Gastroesophageal sphincter (tissue), 4 donors: ENCODE measurements at places on chromosomes 13 and 19. TPM values are rescaled to one million over a fixed set of nuclear protein-coding genes. Genes with fewer than 3 reads are reported as not detected.

- no peak for ATAC-seq
Measured at GRCh38 chr13:20969182-20969581, 66.6 kb upstream of the XPO4 start.

DNA sequence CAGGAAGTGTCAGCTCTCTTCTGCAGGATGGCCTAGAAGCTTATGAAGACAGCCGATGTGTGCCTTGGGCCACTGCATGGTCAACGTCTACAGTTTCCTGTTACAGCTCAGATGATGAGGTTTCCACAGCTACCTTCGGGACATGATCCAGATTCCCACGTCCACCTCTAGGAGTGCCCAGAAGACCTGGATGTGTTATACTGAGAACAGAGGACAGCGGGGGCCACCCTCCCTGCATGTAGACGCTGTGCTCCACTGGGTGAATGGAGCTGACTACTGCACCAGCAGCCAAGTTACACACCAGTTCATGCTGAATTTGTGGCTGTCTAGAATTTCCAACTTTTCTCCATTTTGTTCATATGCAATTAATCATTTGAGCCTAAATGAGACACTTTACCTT, 78.5 kb upstream of the MTIF3 start:
- no peak for ATAC-seq

DNA sequence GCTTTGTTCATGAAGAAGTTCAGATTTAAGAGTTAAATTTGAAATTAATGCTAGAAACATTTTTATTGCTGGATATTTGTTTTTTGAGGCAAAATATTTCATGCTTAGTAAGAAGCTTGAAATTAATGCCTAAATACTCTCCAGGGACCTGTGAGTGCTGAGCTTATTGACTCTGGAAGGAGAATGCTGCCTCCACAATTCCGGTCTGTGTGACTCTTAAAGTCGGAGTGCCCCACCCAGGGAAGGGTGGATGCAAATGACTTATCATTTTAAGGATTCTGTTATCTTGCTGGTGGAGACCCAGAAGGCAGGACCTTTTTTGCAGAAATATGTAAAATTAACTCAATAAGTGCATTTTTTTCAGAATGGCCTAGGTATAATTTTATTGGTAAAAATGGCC, 143.8 kb upstream of the RXFP2 start:
- ATAC-seq: no peak

DNA sequence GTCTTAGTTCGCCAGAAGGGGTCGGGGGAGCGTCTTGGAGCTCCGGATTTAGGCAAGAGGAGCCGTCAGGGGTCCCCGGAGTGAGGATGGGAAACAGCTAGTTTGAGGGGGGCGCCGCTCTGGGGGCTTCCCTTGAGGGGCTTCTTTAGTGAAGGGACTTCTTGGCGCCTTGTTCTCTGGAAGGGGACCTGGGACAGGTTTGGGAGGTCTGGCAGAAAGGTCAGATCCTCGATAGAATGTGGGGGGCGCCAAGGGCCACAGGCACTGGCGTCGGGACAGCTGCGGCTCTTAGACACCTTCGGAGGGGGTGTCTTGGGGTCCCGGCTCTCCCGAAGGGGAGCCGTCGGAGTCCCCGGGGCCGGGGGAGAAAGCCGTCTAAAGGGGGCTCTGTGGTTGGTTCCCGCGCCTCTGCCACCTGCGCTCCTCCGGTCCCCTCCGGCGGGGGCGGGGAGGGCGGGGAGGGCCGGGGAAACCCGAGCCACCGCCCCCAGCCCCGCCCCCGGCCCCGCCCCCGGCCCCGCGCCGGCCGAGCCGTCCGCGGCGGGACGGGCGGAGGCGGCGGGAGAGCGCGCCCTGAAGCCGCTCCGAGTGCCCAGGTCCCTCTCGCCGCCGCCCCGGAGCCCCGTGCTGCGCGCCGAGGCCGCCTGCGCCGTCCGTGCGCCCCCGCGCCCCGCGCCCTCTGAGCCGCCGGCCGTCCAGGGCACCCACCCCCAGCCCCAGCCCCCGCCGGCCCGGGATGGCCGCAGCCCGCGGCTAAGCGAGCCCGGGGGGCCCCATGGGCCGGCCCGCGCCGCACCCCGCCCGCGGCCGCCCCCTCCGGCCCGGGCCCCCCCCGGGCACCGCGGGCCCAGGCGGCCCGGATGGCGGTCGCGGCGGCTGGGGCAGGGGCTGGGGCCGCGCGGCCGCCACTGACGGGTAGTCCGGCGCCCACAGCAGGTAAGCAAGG, at the start of gene NRTN:
TSS of gene NRTN (plus strand) at position 552 of the 946 bp plus-strand sequence. CDS start 19,099 bp downstream, outside the sequence.
- peak; percentile 48 for ATAC-seq

DNA sequence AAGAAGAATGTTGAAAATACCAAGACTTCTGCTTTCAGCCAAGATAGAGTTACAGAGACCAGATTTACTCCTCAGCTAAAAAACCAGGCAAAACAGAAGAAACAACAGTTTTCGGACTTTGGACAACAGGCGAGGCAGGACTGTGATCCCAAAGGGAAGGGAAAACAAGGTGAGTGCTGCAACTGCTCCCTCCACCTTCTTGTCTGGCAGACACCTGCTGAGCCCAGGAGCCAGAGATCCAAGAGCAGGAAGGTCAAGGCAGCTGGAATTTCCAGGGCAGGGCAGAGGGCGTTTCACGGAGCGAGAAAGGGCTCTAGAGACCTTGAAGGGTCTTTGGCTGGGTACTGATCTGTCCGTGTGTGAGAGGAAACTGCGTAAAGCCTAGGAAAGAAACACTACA, 32.9 kb upstream of the SLC7A9 start:
- ATAC-seq: no peak

GRCh38 chr19:8212916-8213315, 3.7 kb downstream of the CERS4 start:
- no peak for ATAC-seq

The TNFSF9 gene
- total RNA-seq: 0.27 TPM

The TNFRSF19 gene
- 5.9 TPM for total RNA-seq

The HCN2 gene
- 0.27 TPM for total RNA-seq

The SYMPK gene
- 35.6 TPM for total RNA-seq

The CGB3 gene
- not detected for total RNA-seq
